ENCODE measurements at places on chromosomes 6 and 20.

DNA sequence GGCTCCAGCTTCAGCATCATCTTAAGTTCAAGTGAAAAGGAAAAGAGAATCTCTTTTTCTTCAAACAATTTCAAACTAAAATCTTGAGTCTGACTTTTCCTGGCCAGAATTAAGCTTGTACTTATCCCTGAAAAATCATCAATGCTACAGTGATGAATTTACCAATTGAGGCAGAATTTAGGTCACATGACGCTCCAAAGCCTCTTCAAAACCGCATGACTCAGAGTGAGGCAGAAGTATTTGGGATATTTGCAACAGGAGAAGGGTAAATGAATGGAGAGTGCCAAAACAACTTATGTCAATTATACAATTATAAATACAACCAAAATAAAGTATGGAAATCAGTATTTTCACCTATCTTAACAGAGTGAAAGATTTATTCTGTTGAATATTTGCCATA is 515.5 kb downstream of the COL12A1 start:
- no peak for DNase-seq

- DNase-seq, result no peak
Measured at GRCh38 chr20:47875297-47876025, 90.2 kb upstream of the SULF2 start.

- no peak for DNase-seq
Measured at GRCh38 chr6:156396791-156397418, 380.3 kb upstream of the ARID1B start.

DNA sequence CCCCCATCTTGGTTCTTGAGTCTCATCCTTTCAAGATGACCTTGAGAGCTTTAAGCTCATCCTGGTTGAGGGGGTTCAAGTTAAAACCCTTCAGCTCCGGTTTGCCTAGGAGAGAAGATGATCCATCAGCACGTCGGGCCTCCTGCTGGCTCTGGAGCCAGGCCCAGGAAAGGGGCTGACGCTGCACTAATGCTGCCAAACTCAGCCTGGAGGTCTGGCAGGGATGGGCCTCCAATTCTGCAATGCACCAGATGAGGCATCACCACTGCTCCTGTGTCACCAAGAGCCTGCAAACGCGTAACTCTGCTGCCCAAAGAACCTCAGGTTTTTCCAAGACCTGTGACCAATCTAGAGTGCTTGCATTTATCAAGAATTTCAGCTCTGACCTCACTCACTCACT is 6.1 kb downstream of the PDRG1 start:
- no peak for DNase-seq

GRCh38 chr6:137651591-137652335 is 157.6 kb upstream of the OLIG3 start:
- no peak for DNase-seq

- DNase-seq, result no peak
Measured at GRCh38 chr20:56442389-56443365, 25.8 kb upstream of the RTF2 start.

- no peak for DNase-seq
Measured at GRCh38 chr6:45921691-45922281, 93.9 kb downstream of the CLIC5 start.

DNA sequence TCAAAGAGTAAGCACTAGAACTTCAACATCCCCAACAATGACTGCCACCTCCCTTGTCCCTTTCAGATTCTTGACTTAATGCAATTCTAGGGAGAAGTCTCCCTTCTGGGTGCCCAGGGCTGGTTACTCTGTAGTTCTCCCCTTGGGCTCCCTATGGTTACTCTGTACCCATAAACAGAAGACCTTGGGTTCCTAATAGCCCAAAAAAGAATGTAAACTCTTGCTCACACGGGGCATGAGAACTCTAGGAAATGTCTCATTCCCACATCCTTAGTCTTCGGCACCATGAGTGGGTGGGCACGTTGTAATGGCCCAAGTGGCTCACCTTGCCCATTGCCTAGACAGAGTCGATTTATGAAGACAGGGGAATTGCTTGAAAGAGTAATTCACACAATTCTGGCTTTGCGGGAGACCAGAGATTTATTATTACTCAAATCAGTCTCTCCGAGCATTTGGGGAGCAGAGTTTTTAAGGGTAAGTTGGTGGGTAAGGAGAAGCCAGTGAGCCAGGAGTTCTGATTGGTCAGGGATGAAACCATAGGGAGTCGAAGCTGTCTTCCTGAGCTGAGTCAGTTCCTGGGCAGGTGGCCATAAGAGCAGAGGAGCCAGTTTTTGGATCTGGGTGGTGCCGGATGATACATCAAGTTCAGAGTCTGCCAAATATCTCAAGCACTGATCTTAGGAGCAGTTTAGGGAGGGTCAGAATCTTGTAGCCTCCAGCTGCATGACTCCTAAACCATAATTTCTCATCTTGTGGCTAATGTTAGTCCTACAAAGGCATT is 61.2 kb upstream of the SIRPG start:
- no peak for DNase-seq

- peak; percentile 23 for DNase-seq
Measured at GRCh38 chr20:35601990-35602389, 13.6 kb upstream of the SPAG4 start.

- DNase-seq, result no peak
Measured at GRCh38 chr6:44462797-44463727, 75.6 kb downstream of the CDC5L start.

- DNase-seq, result no peak
Measured at GRCh38 chr20:2822073-2822472, 5.9 kb downstream of the TMEM239 start.

GRCh38 chr6:11357285-11357684 is 124.8 kb upstream of the NEDD9 start:
- no peak for DNase-seq

- DNase-seq, result peak; percentile 40
Measured at GRCh38 chr6:144334150-144334708, 49.1 kb downstream of the UTRN start.

GRCh38 chr6:136609873-136610706 is 59.9 kb upstream of the MAP7 start:
- DNase-seq, result no peak

DNA sequence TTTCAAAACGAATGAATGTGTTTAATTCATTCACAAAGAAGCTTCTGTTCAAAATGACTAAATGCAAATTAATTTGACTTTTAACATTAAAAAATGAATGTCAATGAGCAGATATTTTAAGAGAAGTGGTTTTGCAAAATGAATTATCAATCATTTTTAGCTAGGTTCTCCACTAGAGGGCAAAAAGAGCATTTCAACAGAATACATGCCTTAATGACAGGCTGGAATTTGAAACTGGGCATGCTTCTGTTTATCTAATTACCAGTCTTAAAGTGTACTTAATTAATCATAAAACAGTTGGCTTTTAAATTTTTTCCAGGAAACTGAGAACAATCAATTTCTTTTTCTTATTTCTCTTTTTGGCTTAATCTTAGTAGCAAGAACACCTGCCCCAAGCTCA is 63.8 kb upstream of the TINAG start:
- no peak for DNase-seq

GRCh38 chr6:129609635-129610034 is 100.3 kb downstream of the ARHGAP18 start:
- no peak for DNase-seq

DNA sequence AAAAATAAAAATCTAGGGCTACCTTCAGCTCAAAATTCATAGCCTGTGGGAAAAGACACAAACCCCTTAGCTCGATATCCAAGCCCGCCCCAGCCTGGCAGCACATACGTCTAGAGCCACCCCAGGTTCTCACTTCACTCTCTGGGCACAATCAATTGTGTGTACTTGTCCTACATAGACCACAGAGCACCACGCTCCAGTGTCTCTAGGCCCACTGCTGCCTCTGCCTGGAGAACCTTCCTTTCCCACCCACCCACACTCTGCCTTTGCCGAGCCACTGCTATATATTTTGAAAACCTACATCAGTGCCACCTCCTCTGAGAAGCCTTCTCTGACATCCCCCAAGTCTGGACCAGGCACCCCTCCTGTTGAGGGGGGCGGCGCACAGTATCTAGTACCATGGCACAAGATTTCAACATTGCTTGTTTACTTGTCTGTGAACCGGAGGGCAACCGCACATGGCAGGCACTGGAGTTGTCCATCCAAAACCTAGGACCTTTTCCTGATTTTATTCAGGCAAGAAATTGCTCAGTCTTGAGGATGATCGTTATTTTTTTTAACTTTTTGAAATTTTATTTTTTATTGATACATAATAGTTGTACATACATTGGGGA is 141.5 kb downstream of the UNC5CL start:
- no peak for DNase-seq
